ENCODE measurements at places on chromosomes 5 and 9.
A peak's percentile ranks its signal among the peaks of the same experiment; 100 is the strongest.

DNA sequence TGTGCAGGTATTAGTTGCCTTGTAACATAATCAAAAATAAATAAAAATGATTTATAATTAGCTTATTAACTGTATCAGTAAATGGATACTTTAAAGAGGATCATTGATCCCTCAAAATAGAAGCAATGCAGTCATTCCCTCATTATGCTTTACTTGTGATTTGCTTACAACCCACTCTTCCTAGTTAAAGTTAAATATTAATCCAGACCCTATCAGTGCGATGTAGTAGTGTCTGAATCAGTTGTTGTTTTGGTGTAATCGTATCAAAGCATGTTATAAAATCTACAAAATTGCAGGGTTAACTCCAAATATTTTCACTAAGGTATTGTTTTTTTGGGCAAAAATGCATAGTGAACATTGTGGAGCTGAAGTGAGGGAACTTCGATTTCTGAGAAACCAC lies 17.6 kb downstream of the TENT4A start:
- no peak for DNase-seq

GRCh38 chr9:135310134-135310533 lies 169.4 kb upstream of the PPP1R26 start:
- no peak for DNase-seq

GRCh38 chr5:16546732-16547131 lies 70.1 kb downstream of the RETREG1 start:
- no peak for DNase-seq

DNA sequence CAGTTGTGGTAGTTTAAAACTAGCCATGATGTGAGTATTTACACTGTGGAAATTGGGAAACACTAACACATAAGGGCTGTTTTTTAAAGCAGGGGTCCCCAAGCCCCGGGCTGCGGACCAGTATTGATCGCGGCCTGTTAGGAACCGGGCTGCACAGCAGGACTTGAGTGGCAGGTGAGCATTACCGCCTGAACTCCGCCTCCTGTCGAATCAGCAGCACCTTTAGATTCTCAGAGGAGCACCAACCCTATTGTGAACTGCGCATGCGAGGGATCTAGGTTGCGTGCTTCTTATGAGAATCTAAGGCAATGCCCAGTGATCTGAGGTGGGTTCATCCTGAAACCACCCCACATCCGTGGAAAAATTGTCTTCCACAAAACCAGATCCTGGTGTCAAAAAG lies 127.8 kb downstream of the PCSK5 start:
- DNase-seq, result no peak

- DNase-seq, result no peak
These were observed 45.5 kb downstream of the SH3RF2 start for GRCh38 chr5:145981589-145982571.

GRCh38 chr5:93274291-93274690 lies 306.7 kb downstream of the NR2F1-AS1 start:
- DNase-seq, result peak; percentile 81

- DNase-seq, result no peak
These were observed 327.5 kb downstream of the TMEM232 start for GRCh38 chr5:110398951-110399350.

All from amniotic epithelial cell (primary cell).